ENCODE measurements at places on chromosomes 5 and 9.

DNA sequence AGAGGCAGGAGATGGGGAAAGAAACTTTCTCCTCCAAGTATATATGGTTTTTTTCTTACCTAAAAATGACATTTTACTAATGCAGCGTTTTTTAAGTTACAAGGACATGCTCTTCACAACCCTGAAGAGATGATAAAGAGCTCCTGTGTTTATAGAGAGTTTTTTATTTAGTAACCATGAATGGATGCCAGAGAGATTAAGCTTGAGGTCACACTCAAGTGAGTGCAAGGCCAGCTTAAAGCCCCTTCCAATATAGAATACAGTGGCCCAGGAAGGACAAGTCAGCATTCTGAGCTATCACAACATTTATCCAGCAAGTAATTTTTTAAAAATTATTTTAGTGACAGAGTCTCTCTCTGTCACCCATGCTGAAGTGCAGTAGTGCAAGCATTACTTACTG, 6.7 kb upstream of the HAVCR2 start:
- no peaks in the 10 kb centered on the region for H3K36me3 ChIP-seq
- H3K4me3 ChIP-seq: no peak overlapping the region
- H3K27ac ChIP-seq: no peak overlapping the region
- DNase-seq: no peak

DNA sequence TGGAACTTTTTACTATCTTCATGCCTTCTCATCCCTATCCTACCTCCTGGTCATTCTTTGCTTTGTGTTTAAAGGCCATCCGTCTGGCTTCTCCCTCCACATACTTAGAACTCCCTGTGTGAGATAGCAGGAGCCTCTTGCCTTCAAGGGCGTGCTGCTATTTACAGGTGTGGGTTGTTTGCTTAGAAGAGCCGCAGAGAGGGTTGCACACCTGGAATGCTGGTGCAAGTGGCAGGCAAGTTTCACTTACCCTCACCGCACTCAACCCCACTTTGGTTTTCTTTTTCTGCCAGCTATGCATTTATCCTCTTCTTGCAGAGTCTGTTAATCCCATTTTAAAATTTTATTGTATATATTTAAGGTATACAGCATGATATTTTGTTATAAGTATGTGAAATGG, 12.6 kb downstream of the SKP2 start:
- no peaks in the 10 kb centered on the region for H3K27me3 ChIP-seq
- H3K27ac ChIP-seq: no peak overlapping the region
- H3K4me1 ChIP-seq: no peaks in the 10 kb centered on the region
- DNase-seq: no peak

- DNase-seq: no peak
- H3K4me3 ChIP-seq: no peak overlapping the region
- H3K36me3 ChIP-seq: no peaks in the 10 kb centered on the region
Observed at GRCh38 chr5:168951356-168951755, 349.6 kb downstream of the SLIT3 start.

DNA sequence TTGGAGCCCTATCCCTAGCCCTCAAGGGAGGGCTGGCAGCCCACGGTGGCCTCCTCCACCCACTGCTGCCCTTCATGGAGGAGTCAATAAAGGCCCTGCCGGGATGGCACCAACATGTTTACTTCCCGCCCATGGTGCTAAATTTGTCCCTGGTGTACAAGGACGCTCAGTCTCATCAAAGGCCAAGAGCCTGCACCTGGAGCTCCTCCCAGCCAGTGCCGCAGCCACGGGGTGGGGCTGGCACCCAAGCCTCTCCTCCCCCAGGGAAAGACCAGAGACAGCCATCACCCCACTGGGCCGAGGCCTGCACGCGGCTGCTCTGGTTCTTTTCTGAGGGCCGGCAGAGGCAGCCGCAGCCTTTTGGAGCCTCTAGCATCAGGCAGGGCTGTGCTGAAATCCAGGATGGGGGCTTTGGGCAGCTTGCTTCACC, 34.8 kb upstream of the RXRA start:
- H3K27ac ChIP-seq: no peak overlapping the region
- DNase-seq: no peak
- H3K27me3 ChIP-seq: peaks cover 57% of the 10 kb centered on the region
- H3K4me1 ChIP-seq: peaks cover 38% of the 10 kb centered on the region
- no peak overlapping the region for H3K4me3 ChIP-seq

DNA sequence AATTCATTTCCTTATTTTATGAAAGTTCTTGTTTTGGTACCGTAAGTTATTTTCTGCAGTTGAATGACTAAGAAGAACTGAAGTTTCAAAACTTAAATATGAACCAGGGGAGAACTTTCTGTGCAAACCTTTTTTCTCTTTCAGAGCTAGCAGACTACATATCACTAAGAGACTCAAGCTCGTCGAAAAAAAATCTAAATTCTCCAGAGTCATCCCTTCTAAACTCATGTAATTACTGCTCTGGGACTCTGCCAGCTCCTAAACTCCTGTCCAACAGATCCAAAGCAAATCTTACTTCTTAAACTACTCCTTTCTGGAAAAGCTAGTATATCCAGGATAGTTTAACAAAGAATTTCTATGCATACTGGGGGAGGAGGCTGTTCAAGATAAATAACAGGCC, 87.0 kb upstream of the NR5A1 start:
- no peak overlapping the region for H3K27ac ChIP-seq
- peaks cover 4% of the 10 kb centered on the region for H3K4me1 ChIP-seq
- H3K36me3 ChIP-seq: no peaks in the 10 kb centered on the region
- H3K4me3 ChIP-seq: no peak overlapping the region
- no peaks in the 10 kb centered on the region for H3K27me3 ChIP-seq
